H1 (cell line): ENCODE measurements at places on chromosomes 7 and 10. TPM values are rescaled to one million over a fixed set of nuclear protein-coding genes. Genes with fewer than 3 reads are reported as not detected.

DNA sequence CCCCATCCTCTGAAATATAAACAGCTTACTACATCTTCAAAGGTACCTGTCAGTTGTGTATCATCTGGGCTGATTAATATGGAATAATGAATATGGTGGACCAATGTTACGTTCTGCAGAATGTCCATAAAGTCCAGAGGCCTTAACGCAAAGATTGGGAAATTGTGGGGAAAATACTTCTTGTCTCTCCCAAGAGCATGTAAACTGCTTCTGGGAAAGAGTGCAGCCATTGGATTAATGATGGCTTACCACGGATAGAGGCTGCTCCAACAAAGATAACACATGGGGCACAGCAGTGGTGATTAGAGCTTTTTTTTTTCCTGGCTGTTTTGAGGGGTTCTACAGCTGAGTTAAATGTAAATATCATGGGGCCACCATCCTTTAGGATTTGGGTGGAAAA, 340.4 kb upstream of the AKR1E2 start:
- no peak for DNase-seq

SPDYE16 gene
- total RNA-seq, result not detected in 2 replicates

GRCh38 chr7:112740667-112741066, 49.5 kb downstream of the TMEM168 start:
- no peak for DNase-seq

DNA sequence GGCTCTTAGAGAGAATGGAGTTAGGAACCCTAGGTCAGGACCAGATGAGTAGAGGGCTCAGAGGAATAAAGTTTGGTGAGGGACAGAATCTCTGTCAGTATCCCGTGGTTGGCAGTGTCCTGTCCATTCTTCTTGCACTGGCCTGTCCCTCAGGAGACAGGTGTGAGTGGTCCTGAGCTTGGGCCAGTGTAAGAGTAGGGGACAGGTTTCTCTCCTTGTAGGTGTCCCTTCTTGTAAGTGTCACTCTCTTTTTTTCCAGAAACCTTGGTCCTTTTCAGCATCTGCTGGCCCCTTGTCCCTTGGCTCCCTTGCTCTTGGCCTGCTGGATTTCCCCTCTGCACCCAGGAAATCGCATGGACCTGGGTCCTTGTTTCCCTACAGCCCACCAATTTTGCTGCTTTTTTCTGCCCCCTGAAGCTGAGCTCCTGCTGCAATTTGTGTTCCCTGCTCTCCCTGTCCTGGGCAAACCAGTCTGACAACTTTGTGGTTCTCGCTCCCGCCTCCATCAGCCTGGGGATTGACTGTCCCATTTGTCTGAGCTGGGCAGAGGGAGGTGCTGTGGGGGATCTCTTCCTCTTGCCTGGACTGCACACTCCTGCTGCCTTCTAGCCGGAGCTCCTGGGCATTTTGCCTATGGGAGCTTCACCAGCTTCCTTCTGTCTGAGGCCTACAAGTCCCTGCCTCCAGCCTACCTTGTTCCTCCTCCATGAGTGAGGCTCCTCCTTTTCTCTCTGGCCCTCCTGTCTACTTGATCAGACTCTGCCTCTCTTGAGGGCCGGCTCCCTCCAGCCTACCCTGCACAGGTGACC, 6.5 kb downstream of the TSPAN14 start:
- DNase-seq, result no peak

EPO gene
- 0.48 and 0.95 TPM in 2 replicates for total RNA-seq

DNA sequence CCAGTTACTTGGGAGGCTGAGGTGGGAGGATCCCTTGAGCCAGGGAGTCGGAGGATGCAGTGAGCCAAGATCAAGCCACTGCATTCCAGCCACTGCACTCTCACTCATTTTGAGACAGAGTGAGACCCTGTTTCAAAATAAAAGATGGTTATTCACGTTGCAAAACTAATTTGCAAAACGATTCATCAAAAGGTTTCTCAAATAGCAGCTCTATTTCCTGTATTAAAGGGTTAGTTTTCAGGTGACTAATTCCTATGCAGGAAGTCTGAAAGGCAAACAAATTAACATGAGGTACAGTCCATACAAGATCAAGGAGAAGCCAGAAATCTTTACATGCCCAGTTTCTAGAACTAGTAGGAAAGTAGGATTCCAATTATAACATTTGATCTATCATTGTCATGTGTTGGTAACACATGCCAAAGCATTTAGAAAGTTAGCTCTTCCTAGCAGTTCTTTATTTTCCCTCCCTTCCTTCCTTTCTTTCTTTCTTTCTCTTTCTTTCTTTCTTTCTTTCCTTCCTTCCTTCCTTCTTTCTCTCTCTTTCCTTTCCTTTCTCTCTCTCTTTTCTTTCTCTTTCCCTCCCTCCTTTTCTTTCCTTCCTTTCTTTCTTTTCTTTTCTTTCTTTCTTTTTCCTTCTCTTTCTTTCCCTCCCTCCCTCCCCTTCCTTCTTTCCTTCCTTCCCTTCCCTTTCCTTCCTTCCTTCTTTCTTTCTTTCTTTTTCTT, 49.3 kb downstream of the DENND2A start:
- DNase-seq, result no peak

CYP2W1 gene
- total RNA-seq, result not detected in 2 replicates
